Skin of body (tissue), 3 donors: ENCODE measurements at places on chromosomes 13 and 19. TPM values are rescaled to one million over a fixed set of nuclear protein-coding genes. Genes with fewer than 3 reads are reported as not detected.
A peak's percentile ranks its signal among the peaks of the same experiment; 100 is the strongest.

SERPINE3 gene
- not detected for total RNA-seq

DNA sequence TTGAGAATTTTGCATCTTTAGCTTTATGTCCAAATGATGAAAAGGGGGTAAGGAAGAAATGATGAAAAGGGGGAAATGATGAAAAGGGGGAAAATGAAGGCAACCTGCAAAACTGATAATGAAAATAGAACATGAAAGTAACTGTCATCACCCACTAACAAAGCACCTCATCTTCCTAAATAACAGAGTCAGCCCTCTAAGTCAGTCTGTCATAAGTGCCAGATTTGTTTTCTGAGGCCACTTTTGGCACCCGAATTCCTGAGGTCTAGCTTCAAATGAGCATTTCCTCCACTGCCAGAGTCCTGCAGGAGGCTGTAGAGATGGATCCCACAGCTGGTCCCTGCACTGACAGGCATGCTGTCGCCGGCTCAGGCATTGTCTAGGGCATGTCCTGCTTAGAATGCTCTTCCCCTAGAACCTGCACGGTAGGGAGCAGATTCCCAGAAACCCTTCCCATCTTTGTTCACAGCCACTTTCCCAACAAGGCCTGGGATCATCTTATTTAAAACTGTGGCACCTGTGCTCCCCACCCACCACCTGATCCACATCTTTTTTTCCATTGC is 25.3 kb downstream of the RAP2A start:
- no peak for DNase-seq

GRCh38 chr13:109803825-109804224 is 17.4 kb upstream of the IRS2 start:
- DNase-seq, result no peak

C2CD4C gene
- 0.49 TPM for total RNA-seq

GRCh38 chr19:33780746-33781145 is 15.9 kb upstream of the KCTD15 start:
- no peak for DNase-seq

GRCh38 chr19:38196245-38196837 is 27.7 kb downstream of the DPF1 start:
- no peak for DNase-seq

NLRP7 gene
- not detected for total RNA-seq

DNA sequence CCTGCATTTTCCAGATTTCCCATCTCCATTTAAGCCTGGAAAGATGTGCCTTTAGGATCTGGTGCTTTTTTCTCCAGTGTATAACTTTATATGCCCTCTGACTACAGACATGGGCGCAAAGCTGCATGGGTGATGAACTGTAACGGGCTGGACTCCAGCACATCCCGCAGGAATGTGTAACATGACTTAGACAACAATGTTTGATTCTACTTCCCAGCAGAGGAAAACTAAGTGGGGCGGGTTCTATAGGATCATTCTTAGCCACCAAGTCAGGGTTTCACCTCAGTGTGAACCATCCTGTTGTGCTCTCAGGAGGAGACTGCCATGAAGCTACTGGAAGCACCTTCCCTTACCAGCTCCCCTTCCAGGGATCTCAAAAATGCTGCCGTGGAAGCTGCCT is 93.2 kb upstream of the SERP2 start:
- DNase-seq, result no peak

ANGPTL8 gene
- total RNA-seq, result 55.3 TPM

RFC3 gene
- total RNA-seq, result 14.6 TPM

- DNase-seq, result no peak
Observed at GRCh38 chr13:46124967-46125933, 20.4 kb upstream of the CPB2 start.

- DNase-seq, result no peak
Observed at GRCh38 chr19:51712461-51713081, 11.2 kb downstream of the HAS1 start.

S1PR4 gene
- 1.9 TPM for total RNA-seq

- DNase-seq, result no peak
Observed at GRCh38 chr19:11418094-11418548, 993 bp downstream of the RGL3 start.

UBE2L5 gene
- 0.99 TPM for total RNA-seq

- no peak for DNase-seq
Observed at GRCh38 chr19:863315-863620, 3.8 kb downstream of the CFD start.

DNA sequence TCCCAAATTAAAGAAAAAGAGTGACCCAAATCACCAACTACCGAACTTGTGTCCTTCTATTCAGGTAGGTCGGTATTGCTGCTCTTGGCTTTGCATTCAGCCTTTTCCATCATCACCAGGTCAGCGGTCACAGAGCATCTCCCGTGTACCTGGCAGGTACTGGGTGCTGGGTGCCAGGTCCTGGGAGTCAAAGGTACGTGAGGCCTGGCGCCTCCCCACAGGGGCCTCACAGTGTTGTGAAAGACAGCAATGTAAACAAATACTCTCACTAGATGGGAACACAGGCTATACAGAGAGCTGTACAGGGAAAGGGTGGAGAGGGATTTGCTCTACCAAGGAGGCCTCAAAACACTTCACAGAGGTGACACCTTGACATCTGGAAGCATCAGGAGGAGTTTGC is 86.7 kb downstream of the ZIC5 start:
- DNase-seq, result no peak

PODNL1 gene
- 0.20 TPM for total RNA-seq

ZNF415 gene
- 12.5 TPM for total RNA-seq

AP1M2 gene
- total RNA-seq, result 18.0 TPM

DNA sequence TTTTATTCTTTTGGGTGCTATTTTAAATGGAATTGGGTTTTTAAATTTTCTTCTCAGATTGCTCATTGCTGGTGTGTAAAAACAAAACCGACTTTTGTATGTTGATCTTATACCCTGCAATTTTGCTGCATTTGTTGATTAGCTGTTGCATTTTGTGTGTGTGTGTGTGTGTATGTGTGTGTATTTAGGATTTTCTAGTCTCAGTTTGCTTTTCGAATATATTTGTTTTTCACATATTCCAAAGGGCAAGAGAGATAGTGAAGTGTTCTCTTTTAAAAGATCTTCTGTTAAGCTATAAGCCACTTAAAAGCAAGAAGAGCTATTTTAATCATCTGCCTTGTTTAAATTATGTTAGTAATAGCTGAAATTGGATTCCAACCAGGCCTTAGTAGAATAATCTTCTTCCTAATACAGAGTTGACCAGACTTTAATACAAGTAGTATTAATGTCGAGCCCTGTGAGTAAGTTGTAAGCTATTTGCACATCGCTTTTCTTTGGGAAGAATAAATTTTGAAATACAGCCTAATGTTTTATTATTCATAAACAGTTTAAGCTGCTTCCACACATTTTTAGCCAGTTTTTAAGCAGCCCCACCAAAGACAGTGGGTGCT is 57.4 kb downstream of the TM9SF2 start:
- DNase-seq, result no peak

DNA sequence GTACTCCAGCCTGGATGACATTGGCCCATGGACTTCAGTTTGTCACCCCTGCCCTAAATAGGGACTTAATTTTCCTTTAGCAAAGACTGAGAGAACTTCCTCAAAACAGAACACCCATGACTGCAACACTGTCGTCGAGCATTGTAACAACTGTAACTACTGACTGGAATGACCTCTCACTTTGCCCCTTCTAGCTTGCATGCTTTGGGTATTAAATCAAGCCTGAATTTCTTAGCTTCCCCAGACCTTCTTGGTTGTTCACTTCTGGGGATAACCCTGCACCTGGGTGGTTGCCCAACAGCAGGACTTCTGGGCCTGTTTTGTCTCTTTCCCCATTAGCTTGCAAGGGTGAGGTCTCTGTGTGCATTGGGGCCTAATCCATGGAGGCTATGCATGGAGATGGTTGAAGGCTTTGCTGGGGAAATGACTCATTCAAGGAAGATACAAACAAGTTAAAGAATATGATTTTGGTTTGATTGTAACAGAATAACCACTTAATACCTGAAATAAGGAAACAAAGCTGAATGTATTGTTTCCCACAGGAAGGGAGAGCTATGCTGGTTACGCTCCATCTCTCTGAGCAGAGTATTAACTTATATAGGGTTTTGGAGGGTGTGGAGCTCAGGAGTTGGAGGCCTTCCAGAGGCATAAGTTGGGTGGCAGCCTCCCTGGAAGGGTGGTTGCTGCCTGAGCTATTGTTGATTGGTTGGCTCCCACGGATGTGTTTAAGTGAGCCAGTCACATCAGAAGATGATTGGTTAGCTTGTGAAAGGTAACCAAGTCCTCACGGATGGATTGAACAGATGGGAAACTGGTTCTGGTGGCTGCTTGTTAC is 34.7 kb upstream of the UBAC2 start:
- DNase-seq, result no peak

- no peak for DNase-seq
Observed at GRCh38 chr13:19058566-19058965, 123.1 kb downstream of the TUBA3C start.

- no peak for DNase-seq
Observed at GRCh38 chr13:21637296-21637695, 33.3 kb upstream of the MICU2 start.

DNA sequence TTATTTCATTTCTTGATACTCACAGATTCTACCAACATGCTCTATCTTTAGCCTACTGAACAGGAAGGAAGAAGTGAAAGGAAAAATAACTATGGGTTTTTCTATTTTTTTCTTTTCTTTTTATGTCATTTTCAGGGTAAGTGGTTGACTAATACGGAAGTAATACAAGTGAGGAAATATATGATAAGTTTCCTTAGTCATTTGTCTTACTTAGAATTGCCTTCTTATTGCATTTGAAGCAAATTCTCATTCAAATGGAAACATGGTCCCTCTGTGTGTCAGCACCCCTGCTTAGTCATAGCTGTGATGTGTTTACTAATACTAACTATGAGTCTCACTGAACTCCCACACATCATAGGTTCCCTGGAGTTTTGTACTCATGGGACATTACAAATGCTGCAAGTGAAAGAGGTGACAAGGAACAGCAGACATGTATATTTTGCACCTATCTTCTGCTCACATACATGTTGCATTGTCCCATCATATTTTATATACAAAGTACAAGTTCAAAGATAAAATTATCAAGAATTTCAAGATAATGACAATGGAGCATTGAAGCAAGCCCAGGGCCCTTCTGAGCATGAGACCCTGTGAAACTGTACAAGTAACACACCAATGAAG is 60.1 kb downstream of the DCT start:
- no peak for DNase-seq

DNA sequence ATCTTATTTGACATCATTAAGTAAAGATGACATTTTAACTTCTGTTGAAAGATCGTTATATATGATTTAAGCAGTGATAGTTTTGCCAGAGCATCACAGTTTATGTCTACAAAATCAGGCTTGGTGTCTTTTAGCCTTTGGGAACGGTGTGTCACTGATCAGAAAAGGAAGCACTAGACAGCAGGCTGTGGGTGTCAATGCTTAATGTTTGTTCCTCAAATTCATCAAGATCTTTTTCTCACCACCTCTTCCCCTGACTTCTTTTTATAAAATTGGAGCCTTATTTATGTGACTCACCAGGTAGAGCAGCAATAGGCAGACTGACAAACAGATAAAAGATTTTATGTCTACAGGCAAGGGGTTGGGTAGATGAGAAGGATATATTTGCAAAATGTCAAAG is 1558.5 kb downstream of the EFNB2 start:
- DNase-seq, result peak; percentile 33

RNF17 gene
- not detected for total RNA-seq

DNA sequence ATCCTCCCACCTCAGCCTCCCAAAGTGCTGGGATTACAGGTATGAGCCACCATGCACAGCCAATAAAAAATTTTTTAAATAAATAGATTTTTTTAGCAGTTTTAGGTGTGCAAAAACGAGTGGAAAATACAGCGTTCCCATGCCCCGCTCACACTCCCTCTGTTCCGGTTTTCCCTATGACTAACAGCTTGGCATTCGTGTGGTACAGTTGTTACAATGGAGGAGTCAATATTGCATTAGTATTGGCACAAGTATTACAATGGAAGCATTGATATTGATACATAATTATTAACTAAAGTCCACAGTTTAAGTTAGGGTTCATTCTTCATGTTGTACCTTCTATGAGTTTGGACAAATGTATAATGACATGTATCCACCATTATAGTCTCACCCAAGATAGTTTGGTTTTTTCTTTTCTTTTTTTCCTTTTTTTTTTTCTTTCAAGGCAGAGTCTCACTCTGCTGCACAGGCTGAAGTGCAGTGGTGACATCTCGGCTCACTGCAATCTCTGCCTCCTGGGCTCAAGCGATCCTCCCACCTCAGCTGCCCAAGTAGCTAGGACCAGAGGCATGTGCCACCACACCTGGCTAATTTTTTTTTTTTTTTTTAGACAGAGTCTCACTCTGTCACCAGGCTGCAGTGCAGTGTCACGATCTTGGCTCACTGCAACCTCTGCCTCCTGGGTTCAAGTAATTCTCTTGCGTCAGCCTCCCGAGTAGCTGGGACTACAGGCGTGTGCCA is 15.4 kb upstream of the RAB20 start:
- DNase-seq, result no peak

- DNase-seq, result no peak
Observed at GRCh38 chr13:26344980-26345379, 91.1 kb downstream of the CDK8 start.

DNA sequence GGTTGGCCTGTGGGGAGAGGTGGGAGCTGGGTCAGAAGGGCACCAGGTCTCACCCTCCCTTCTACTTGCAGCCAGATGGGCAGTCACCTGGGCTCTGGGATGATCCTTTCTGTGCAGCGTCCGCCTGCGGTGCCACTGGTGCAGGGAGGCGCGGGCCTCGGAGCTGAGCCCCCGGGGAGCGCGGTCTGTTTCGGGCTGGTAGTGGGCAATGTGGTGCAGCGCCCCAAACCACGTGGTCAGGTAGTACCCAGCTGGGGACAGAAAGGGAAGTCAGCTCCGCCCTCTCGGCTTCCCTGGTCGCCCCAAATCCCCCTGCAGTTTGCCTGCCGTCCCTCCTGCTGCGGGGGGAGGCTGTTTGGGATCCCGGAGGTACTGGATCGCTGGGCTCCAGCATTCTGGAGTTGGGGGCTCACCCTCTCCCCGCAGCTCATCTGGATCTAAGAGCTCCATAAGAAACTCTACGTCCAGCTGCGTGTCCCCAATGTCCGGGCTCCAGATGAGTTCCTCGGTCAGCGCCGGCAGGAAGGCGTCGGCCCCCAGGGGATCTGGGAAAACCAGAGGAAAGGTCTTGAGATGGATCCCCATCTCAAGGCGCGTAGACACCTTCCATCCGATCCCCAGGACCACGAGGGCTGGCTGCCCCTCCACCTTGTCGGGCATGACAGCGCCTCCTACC is 8.8 kb downstream of the RINL start:
- DNase-seq, result no peak

DNA sequence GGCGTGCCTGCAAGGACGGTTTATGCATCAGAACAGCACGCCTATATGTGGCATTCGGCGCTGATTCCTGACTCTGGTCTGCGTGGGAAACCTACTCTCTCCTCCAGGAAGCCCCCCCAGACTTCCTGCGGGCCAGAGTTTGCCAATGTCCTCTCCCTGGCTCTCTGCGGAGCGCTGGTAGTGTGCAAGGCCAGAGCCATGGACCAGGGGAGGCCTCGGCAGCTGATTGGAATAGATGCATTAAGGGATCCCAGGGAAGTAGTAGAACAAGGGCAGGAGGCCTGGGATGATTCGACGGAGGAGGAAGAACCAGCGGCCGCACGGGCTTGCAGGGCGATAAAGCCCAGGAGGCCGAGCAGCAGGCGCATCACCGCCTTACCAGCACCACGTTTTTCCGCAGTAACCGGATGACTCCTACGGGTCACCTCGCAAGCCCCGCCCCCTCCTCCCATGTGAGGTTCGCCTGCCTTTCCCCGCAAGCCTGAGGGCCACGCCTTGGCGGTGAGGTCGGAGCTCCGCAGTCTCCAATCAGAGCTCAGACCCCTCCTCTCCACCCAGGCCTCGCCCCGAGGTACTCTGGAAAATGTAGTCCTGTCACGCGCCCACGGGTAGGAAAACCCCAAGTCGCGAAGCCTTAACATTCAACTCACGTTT is 5.0 kb downstream of the CLEC11A start:
- peak; percentile 53 for DNase-seq

KL gene
- total RNA-seq, result 2.5 TPM

NPAS1 gene
- total RNA-seq, result 0.99 TPM
